ENCODE measurements at places on chromosomes 13 and 19. TPM values are rescaled to one million over a fixed set of nuclear protein-coding genes. Genes with fewer than 3 reads are reported as not detected.

ERICH4 gene
- not detected for total RNA-seq

DENND1C gene
- 8.0 TPM for total RNA-seq

MARCHF2 gene
- 45.8 TPM for total RNA-seq

TEX29 gene
- total RNA-seq: 0.92 TPM

OR7D2 gene
- total RNA-seq: not detected
